ENCODE measurements at places on chromosomes 16 and 17. TPM values are rescaled to one million over a fixed set of nuclear protein-coding genes. Genes with fewer than 3 reads are reported as not detected.

P2RX1 gene
- 3.7 TPM for total RNA-seq

HOXB7 gene
- 0.65 TPM for total RNA-seq

ZG16B gene
- not detected for total RNA-seq

TOP2A gene
- 1.4 TPM for total RNA-seq

TRAP1 gene
- total RNA-seq = 44.0 TPM

LRRC37A gene
- 4.2 TPM for total RNA-seq

TERB1 gene
- not detected for total RNA-seq

Measured in esophagus muscularis mucosa (tissue), 4 donors.